ENCODE measurements at places on chromosomes 12 and 14. TPM values are rescaled to one million over a fixed set of nuclear protein-coding genes. Genes with fewer than 3 reads are reported as not detected.

FAM90A1 gene
- polyA plus RNA-seq, result 3.2 TPM

- DNase-seq, result no peak
Observed at GRCh38 chr12:87870061-87870460, 159.1 kb downstream of the C12orf50 start.

DNA sequence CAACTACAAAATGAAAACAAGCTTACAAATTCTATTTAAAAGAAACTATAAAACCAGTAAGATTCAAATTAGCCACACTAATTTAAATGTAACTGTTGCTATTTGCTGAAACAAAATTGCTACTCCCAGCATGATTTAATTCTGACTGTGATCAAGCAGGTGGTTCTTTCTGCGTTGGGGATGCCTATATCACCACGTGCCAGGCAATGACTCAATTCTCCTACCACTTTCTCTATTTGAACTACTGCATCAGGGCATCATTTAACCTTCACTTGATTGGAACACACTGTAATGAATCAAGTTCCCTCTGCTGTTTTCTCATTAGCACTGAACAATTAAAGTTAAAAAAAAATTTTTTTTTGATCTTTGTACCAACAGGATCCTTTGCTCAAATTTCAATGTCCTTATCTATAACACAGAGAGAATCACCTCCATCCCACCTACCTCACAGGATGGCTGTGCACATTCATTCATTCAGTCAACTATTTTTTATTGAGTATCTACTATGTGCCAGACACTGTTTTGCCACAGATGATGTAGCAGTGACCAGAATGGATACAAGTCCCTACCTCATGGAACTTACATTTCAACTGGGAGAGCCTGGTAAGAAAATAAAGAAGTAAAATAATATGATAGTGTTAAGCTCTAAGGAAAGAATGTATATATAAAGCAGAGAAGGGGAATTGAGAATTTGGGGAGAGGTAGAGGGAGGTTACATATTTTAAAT is 8.0 kb upstream of the ACTN1 start:
- no peak for DNase-seq

DNA sequence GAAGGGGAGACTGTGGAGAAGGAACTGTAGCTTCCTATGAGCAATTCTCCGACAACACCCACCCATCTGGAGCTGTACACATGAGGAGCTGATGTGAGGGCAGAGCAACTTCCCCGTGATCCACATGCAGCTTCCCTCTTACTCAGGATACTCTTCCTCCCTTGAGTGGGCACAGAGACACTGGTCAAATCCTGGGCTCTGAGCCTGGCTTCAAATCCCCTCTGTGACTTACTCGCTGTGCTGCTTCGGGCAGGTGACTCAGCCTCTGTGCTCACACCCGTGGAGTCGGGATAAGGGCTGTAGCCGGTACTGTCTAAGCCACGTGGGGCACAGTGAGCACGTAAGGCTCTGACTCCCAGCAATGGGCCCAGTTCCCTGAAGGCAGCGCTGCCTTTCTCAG is 31.1 kb downstream of the ZFYVE21 start:
- no peak for DNase-seq

- no peak for DNase-seq
Observed at GRCh38 chr12:49627752-49628360, 4.5 kb downstream of the PRPF40B start.

FGD4 gene
- polyA plus RNA-seq, result 19.5 TPM

SLC5A8 gene
- polyA plus RNA-seq, result 0.07 TPM

Measured in left lung (tissue), 14 donors.